ENCODE measurements at places on chromosomes 5 and 9.

GRCh38 chr5:151660616-151661495, 25.9 kb downstream of the SPARC start:
- DNase-seq: no peak

GRCh38 chr5:670396-671270, 22.5 kb downstream of the TPPP start:
- no peak for DNase-seq

DNA sequence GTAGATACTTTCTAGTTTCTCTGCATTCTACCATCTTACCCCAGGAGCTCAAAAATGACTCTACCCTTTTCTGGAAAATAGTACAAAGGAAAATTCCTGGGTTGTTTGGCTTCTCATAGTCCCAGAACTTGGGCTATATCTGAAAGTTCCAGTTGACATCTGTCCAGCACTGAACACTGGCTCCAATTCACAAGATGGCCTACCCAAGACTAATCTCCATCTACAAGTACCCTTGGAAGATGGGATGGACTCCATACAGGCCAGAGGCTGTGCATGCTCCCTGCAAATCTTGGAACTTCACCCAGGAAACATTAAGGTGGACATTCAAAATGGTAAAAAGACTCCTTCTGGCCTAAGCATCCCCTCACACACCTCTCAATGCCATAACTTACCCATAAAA, 427.1 kb downstream of the DTWD2 start:
- no peak for DNase-seq

DNA sequence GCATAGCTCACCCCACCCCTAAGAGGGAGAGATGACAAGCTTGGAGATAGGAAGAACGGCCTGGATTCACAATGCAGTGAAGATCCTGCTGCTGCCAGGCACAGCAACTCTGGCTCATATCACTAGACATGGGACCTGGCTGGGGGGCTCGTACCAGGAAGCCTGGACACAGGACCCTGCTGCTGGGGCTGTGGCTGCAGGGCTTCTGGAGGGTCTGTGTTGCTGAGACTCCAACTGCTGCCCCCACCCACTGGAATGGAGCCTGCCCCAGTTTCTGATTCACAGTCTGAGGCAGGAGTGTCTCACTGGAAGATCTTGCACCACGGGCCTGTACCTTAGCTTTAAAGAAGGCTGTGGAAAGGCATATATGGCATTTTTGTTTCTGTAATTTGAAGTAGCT, 31.0 kb upstream of the GLRX start:
- no peak for DNase-seq

GRCh38 chr5:98214240-98215051, 559.0 kb upstream of the RGMB start:
- DNase-seq: no peak

- DNase-seq: no peak
Observed at GRCh38 chr9:91359734-91360470, 1.8 kb downstream of the AUH start.

DNA sequence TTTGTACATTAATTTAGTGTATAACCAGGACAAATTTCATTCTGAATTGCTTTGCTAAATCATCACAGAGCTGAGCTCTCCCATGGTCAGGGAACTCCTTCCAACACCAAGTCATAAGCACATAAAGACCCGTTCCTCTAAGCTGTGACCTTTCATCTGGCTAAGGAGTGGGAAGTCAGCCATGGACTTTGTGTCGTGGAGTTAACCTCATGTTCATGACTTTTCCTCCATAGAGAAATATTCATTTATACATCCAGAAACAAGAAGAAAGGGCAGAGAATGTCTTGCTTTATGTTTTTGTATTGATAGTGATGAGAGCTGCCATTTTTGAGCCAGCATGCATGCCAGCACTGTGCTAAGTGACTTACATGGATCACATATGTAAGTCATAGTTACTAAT, 97.5 kb downstream of the INIP start:
- no peak for DNase-seq

GRCh38 chr9:101235105-101235866, 149.5 kb downstream of the BAAT start:
- DNase-seq: no peak

All from cortex of kidney (tissue), 1 donor.